Activated CD4-positive, alpha-beta T cell treated with anti-CD3 and anti-CD28 coated beads for 36 hours (primary cell): ENCODE measurements at places on chromosomes 3 and 15. TPM values are rescaled to one million over a fixed set of nuclear protein-coding genes. Genes with fewer than 3 reads are reported as not detected.
A peak's percentile ranks its signal among the peaks of the same experiment; 100 is the strongest.

GRCh38 chr3:150681057-150681456 is 22.7 kb downstream of the ERICH6 start:
- H3K27ac ChIP-seq: peak overlapping the region; percentile 53
- no peaks in the 10 kb centered on the region for H3K36me3 ChIP-seq
- H3K4me3 ChIP-seq: peak overlapping the region; percentile 37
- no peaks in the 10 kb centered on the region for H3K27me3 ChIP-seq

DNA sequence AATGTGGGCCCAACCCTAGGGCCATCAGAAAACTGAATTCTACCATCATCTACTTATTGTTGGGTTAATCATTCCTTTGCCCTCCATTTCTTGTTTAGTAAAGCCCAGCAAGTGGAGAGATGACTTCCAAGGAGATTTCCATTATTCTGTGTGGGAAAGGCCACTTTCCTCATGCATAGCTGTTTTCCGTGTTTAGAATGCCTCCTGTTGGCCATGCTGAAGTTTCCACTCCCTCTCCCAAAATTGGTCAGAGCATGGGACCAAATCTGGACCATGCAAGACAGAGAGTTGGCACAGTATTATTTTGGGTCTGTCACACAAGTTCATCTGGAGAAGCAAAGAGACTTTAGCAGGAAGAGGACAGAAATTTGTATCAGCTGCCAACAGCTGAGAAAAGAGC is 15.3 kb upstream of the SUSD5 start:
- H3K4me1 ChIP-seq: no peaks in the 10 kb centered on the region
- H3K36me3 ChIP-seq: no peaks in the 10 kb centered on the region
- no peak overlapping the region for H3K27ac ChIP-seq
- DNase-seq: no peak

Gene TYRO3
- 2.3 TPM for total RNA-seq

DNA sequence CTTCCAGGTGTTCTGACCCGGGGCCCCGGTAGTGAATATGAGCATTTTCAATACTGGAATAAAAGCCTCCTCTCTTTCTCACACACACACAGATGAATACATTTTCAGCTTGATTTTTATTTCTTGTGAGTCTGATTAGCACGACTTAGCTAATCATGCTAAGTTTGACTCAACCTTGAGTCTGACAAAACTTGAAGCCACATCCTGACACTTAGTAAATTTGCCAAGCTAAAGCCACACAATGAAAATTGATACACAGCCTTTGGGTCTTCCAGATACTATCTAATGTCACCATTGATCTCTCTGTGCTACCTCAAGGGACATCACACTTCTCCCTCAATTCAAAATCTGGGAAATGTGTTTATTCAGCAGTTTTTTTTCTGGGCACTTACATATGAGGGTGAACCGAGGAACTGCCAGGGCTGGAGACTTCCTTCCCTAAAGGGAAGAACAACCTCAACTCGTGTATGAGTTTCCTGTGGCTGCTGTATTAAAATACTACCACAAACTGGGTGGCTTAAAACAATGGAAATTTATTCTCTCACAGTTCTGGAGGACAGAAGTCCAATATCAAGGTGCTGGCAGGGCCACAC is 18.6 kb downstream of the TMEM266 start:
- no peak overlapping the region for H3K4me3 ChIP-seq
- H3K4me1 ChIP-seq: no peaks in the 10 kb centered on the region
- no peak overlapping the region for H3K27ac ChIP-seq

GRCh38 chr3:42891042-42891441 is 14.9 kb upstream of the ZNF662 start:
- no peak for DNase-seq
- H3K27ac ChIP-seq: no peak overlapping the region
- no peaks in the 10 kb centered on the region for H3K36me3 ChIP-seq

- DNase-seq: no peak
- H3K4me1 ChIP-seq: peaks cover 2% of the 10 kb centered on the region
- peaks cover 17% of the 10 kb centered on the region for H3K36me3 ChIP-seq
- H3K27me3 ChIP-seq: no peaks in the 10 kb centered on the region
These were observed 103.7 kb downstream of the CMSS1 start for GRCh38 chr3:99921377-99921695.

GRCh38 chr3:152330559-152330958 is 61.8 kb downstream of the MBNL1 start:
- peaks cover 88% of the 10 kb centered on the region for H3K4me1 ChIP-seq
- no peak for DNase-seq
- H3K4me3 ChIP-seq: no peak overlapping the region
- peak overlapping the region; percentile 62 for H3K27ac ChIP-seq

- DNase-seq: no peak
- H3K36me3 ChIP-seq: no peaks in the 10 kb centered on the region
- H3K4me1 ChIP-seq: no peaks in the 10 kb centered on the region
- H3K4me3 ChIP-seq: no peak overlapping the region
These were observed 18.3 kb upstream of the MYH15 start for GRCh38 chr3:108528459-108529252.

DNA sequence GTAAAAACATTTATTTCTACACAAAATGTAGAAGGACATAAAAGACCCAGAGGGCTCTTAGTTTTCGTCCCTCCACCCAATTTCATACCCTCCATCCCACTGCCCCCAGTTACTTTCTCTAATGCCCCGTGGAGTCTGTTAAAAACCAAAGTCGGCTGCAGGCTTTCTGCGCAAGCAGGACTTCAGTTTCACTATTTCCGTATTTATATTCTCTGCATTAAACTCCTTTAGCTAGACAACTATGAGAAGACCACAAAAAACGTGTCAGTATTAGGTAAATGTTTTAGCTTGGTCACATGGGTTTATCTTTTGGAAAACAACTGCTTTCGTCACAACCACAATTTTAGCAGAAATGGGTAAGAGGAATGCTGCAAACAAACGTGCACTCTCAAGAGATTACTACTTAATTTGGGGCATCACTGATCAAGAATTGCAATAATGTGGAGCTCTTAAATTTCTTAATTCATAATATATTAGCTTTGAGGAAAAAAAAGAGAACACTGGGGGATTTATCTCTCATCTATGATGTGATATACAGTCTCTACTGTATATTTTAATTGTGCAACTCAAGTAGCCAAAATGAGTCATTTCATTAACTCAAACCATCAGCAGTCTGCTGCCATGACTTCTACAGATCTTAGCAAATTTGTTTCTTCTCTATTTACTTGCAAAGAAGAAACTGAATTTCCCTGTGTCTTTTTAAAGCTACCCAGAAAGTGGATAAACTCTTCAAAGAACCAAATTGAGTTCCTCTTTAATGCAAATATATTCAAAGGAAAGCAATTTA is 740 bp upstream of the NSMCE3 start:
- H3K4me1 ChIP-seq: peaks cover 34% of the 10 kb centered on the region
- peak; percentile 22 for DNase-seq
- no peaks in the 10 kb centered on the region for H3K27me3 ChIP-seq
- H3K4me3 ChIP-seq: peak overlapping the region; percentile 82

Gene IGSF10
- total RNA-seq: not detected

- no peak overlapping the region for H3K4me3 ChIP-seq
- DNase-seq: no peak
- H3K27ac ChIP-seq: no peak overlapping the region
These were observed 157.3 kb upstream of the SMAD3 start for GRCh38 chr15:66907826-66908743.

GRCh38 chr3:153090973-153091372 is 71.1 kb upstream of the RAP2B start:
- H3K4me3 ChIP-seq: no peak overlapping the region
- DNase-seq: no peak
- H3K36me3 ChIP-seq: no peaks in the 10 kb centered on the region
- H3K4me1 ChIP-seq: peaks cover 21% of the 10 kb centered on the region

Gene RARRES1
- not detected for total RNA-seq

GRCh38 chr15:83288381-83288801 is 3.9 kb upstream of the BNC1 start:
- no peaks in the 10 kb centered on the region for H3K36me3 ChIP-seq
- no peak for DNase-seq
- H3K4me1 ChIP-seq: peaks cover 3% of the 10 kb centered on the region
- H3K27ac ChIP-seq: no peak overlapping the region
- H3K27me3 ChIP-seq: peaks cover 40% of the 10 kb centered on the region

GRCh38 chr3:73068419-73068818 is 7.0 kb downstream of the EBLN2 start:
- peaks cover 16% of the 10 kb centered on the region for H3K4me1 ChIP-seq
- DNase-seq: no peak
- no peaks in the 10 kb centered on the region for H3K27me3 ChIP-seq
- H3K27ac ChIP-seq: no peak overlapping the region
- no peak overlapping the region for H3K4me3 ChIP-seq
- H3K36me3 ChIP-seq: peaks cover 13% of the 10 kb centered on the region

DNA sequence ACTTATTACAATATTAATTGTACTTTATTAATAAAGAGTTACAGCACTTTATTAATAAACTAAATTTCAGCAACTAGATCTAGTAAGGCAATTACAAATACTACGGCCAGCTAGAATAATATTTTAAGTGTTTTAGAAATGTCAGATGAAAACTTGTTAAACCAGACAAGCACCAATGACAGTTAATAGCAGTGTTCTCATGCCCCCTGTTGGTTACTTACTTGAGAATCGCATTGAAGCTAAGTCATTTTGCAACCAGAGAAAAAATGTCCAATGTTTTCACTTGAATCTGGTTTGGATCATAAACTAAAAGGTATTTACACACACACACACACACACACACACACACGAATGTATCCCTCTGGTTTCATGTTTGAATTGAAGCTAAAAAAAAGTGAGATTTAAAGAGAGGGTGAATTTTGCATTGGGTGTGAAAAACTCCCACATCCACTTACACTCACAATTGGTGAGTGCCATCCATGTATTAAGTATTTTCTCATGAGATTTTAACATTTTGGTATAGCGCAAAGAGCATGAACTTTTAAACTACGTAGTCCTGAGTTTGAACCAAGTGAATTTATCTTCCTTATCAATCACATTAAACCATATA is 347.7 kb downstream of the ZBBX start:
- no peaks in the 10 kb centered on the region for H3K27me3 ChIP-seq
- no peaks in the 10 kb centered on the region for H3K36me3 ChIP-seq
- DNase-seq: no peak
- H3K4me1 ChIP-seq: no peaks in the 10 kb centered on the region
- H3K27ac ChIP-seq: no peak overlapping the region
- no peak overlapping the region for H3K4me3 ChIP-seq

GRCh38 chr15:45635191-45635638 is 386 bp downstream of the SQOR start:
- peak; percentile 83 for DNase-seq
- no peaks in the 10 kb centered on the region for H3K27me3 ChIP-seq
- peak overlapping the region; percentile 96 for H3K4me3 ChIP-seq
- H3K36me3 ChIP-seq: peaks cover 32% of the 10 kb centered on the region
- peak overlapping the region; percentile 90 for H3K27ac ChIP-seq
